ENCODE measurements at places on chromosomes 12 and 14.
A peak's percentile ranks its signal among the peaks of the same experiment; 100 is the strongest.

DNA sequence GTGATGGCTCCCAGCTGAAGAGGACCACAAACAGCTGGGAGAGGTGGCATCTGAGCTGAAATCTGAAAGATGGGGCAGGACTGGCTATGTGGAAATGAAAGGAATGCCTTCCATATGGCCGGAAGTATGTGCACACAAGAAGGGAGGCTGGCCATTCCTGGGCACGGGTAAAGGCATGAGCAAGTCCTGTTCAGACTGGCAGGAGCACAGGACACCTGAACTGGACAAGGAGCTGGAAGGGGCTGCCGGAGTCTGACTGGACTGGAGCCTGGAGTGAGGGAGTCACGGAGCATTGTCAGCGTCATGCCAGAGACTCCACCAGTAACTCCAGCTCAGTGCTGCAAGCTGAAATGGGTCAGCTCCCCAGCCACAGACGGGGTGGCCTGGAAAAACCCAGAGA, 11.9 kb upstream of the TC2N start:
- no peak for DNase-seq

DNA sequence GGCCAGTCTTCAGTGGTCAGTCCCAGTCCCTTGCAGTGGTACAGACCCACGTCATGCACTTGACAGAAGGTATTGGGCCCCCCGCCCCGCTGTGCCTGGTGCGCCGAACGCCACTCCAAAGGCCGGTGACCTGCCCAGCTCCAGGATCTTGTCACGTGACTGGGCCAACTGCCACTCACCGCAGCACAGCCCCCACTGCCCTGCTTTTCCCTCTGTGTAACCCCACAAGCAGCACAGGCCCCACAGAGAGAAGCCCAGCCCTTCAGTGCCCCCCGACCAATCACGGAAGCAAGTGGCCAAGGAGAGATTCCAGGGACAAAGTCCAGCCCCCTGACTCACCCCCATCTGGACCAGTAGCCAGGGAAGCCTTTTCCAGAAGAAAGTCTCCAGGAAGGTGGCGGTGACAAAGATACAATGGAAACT, 498 bp downstream of the GPR132 start:
- DNase-seq: peak; percentile 54

DNA sequence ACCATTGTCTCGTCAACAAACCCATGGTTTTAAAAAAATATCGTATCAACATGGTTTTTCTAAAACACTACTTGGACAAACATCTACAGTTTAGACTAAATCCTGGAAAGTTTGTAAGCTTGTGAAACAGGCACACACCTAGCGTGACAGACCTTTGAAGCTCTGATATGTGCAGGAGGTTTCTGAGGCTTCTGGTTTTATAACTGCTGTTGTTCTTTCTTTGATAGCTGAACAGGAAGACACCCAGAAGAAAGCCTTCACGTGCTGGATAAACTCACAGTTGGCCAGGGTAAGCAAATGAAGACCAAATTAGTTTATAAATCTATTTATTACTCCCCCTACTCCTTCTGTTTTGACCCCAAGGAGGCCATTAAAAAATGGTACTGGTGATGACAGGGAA, 87.6 kb downstream of the SYNE2 start:
- no peak for DNase-seq

- peak; percentile 93 for DNase-seq
These were observed 5.0 kb upstream of the SRSF9 start for GRCh38 chr12:120474616-120474960.

DNA sequence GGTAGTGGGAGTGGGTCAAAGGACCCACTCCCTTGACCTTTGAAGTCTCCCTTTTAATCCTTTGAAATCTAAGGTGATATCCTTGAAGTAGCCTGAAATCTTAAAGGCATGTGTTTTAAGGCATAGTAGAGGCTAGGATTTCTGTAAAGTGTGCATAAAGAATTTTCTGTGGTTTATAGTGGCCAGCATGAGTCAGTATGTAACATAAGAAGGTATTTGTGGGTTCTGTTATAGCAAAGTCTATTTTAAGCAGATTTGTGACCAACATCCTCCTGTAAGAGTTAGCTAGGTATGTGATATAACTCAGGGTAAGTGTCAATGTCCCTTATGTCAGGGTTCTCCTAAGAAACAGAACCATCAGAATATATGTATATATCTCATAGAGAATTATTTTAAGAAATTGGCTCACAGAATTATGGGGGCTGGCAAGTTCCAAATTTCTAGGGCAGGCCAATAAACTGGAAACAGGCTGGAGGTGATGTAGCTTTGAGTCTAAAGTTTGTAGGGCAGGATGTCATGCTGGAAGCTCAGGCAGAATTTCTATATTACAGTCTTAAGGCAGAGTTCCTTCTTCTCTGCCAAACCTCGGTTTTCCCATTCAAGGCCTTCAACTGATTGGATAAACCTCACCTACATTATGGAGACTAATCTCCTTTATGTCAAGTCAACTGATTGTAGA, 18.7 kb upstream of the EPYC start:
- peak; percentile 72 for DNase-seq

DNA sequence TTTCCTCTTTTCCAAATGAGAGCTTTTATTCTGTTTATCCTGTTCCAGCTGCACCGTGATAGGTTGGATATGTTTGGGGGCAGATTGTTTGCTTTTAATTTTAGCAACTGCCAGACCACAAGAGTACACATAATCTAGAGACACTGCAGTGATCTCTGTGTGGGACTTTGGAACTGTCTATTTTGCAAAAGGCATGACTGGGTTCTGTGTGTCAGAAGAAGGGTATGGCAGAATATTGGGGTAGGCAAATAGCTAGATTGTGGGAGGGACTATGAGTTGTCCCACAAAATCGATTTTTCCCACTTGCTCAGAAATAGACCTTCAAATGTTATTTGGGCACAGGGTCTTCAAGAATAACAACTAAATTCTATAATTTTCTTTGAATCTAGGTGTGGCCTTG, 275.9 kb upstream of the KITLG start:
- DNase-seq: no peak

GRCh38 chr12:111171345-111171744, 197.6 kb downstream of the PHETA1 start:
- no peak for DNase-seq

GRCh38 chr14:71532790-71533189, 399.4 kb upstream of the RGS6 start:
- no peak for DNase-seq

DNA sequence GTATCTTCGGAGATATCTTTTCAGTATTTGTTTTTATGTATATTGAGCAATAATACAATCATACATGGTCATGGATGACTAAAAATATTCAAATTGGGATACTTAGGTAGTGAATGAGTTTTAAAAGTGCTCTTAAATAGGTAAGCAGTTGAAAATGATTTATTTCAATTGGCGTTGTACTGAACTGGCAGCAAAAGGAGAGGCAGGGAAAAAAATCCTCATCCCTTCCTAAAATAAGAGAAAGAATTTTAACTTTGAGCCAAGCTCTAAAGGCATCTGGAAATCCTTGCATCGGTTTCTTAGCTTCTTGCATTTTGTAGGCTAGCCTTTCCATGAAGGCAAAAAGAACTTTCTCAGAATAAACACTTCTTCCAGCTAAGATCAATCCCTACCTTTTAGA, 125.2 kb downstream of the MGST1 start:
- no peak for DNase-seq

DNA sequence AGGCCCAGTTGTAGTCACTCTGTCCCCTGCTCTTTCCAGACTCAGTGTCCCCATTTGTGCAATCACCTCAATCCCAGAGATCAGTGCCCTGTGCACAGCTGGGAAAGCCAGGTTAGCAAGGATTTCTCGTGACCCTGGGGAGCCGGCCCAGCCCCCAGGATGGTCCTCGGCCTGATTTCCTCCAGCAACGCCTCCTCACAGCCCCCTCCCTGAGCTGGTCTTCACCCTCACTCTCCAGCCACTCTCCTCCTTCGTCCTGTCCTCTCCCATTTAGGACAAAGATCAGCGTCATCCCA, 194.8 kb upstream of the C14orf180 start:
- DNase-seq: no peak

- DNase-seq: no peak
These were observed 21.8 kb upstream of the MEG3 start for GRCh38 chr14:100804138-100804537.

GRCh38 chr12:49086116-49086515, 8.5 kb downstream of the DHH start:
- no peak for DNase-seq

- DNase-seq: no peak
These were observed 155.7 kb upstream of the C14orf180 start for GRCh38 chr14:104423701-104424405.

Measured in EL (cell line).